ENCODE measurements at places on chromosomes 5 and 9.

- DNase-seq = peak; percentile 30
Measured at GRCh38 chr9:88574953-88575352, 40.0 kb downstream of the NXNL2 start.

DNA sequence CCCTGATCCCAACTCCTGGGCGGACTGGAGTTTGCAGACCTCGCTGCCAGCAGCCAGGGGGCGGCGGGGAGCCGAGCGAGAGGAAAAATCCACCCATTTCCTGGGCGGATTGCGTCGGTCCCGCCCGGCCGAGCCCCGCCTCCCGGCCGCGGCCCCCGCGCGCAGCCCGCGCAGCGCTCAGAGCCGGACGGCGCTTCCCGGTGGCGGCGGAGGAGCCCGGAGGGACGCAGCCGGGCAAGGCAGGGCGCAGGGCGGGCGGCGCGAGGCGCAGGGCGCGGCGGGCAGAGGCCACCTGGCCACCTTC is at the start of gene OLFM1:
OLFM1 (plus strand) TSS at position 180 of the 304 bp plus-strand sequence. CDS start 322 bp downstream, outside the sequence.
- no peak for DNase-seq

- DNase-seq = no peak
Measured at GRCh38 chr9:95721061-95721531, 154.4 kb upstream of the ERCC6L2 start.

DNA sequence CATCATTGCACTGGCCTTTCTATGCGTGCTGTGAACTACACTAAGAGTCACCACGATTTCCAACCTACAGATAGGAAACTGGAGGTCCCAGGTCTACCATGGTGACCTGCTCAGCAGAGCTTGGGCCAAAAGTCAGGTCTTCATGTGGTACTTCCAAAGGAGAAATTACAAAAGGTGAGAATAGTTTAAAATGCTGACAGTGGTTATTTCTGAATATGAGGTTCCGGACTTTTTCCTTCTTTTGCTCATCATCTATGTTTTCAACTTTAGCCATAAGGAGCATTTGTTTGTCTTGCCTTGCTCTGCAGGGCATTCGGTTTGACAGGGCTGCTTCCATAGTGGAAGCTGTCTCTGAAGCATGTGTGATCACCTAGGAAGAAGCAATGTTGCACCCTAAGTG is 282.1 kb upstream of the IRX1 start:
- no peak for DNase-seq

DNA sequence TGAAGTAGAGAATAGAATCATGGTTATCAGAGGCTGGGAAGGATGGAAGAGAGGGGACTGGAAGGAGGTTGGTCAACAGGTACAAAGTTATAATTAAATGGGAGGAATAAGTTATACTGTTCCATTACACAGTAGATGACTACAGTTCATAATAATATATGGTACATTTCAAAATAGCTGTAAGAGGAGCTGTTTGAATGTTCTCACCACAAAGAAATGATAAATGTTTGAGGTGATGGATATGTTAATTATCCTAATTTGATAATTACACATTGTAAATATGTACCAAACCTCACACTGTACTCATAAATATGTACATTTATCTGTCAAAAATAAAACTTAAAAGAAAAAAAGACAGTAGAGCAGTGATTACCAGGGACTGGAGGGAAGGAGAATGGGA is 12.9 kb upstream of the PLAC8L1 start:
- no peak for DNase-seq

DNA sequence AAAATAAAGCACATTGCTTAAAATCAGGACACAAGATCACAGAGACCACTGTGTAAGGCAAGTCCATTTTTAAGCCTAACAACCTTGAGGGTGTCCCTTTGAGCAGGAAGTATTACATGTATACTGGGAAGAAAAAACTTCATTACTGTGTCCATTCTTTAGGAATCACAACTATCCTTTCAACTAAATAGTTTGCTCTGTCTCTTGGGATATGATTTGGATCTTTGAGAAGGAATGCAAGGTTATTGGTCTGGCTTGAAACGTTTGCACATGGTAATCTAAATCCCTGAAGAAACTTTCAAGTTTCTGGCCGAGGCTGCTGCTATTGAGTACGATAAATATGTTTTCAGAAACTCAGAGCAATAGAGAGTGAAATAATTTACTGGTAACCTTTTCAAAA is 923.0 kb upstream of the SEMA6A start:
- DNase-seq = no peak

DNA sequence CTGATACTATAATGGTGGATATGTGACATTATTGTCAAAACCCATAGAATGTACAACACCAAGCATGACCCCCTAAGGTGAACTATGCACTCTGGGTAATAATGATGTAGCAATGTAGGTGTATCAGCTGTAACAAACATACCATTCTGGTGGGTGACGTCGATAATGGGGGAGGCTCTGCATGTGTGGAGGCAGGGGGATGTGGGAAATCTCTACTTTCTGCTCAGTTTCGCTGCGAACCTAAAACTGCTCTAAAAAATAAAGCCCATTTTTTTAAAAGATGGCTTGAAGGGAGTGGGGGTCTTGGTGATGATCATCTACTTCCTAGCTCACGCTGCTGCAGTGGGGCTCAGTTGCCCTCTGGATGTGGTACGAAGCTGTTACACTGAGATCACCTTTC is 51.1 kb downstream of the RASGEF1C start:
- no peak for DNase-seq
